ENCODE measurements at places on chromosomes 2 and 18.

- no peak for DNase-seq
Observed at GRCh38 chr2:114754907-114755563, 312.6 kb downstream of the DPP10 start.

- no peak for DNase-seq
Observed at GRCh38 chr18:59996370-59996966, 96.7 kb downstream of the PMAIP1 start.

- no peak for DNase-seq
Observed at GRCh38 chr2:75053484-75054112, 95.2 kb downstream of the POLE4 start.

DNA sequence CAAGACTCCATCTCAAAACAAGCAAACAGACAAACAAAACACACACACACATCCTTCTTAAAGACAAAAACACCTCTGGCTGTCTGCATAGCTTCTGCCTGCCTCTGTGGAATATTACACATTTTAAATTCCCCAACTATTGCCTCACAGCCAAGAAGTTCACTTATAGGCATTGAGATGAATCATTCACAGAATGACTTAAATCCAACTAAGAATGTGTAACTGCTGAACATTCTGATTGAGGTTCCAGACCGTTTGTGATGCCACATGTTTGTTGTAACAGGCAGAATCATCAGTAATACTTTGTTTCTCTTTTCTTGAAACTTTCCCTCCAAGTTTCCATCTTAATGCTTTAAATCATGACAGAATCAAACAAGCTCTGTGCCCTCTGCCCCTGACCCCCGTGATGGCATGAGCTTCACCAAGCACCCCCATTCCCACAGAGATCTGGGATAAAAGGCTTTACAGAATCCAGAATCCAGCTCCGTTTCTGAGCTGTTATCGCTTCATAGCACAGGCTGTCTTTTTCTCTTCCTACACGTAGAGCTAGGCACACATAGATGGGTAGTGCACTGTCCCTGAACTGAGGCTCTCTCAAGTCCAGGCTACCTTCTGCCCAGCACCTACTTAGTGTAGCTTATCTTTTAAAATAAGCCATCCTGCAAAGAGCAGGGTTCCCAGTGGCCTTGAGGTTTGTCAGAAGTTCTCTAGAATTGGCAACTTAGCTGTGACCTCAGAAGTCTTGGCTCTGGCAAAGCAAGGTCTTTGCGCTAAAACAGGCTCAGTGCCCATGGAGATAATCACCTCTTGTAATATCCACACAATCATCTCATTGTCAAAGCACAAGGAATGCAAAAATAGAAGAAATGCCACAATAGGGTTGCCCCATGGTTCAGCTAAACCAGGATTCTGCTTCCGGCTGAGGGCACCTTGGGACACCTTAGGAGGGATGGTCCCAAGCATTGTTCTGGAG, 32.9 kb downstream of the EPAS1 start:
- DNase-seq, result no peak

- DNase-seq, result no peak
Observed at GRCh38 chr2:203582468-203582867, 47.4 kb upstream of the RAPH1 start.

- DNase-seq, result no peak
Observed at GRCh38 chr2:12046641-12047040, 300.2 kb downstream of the LPIN1 start.

GRCh38 chr18:79542876-79543750, 136.5 kb upstream of the CTDP1 start:
- DNase-seq, result peak; percentile 70

DNA sequence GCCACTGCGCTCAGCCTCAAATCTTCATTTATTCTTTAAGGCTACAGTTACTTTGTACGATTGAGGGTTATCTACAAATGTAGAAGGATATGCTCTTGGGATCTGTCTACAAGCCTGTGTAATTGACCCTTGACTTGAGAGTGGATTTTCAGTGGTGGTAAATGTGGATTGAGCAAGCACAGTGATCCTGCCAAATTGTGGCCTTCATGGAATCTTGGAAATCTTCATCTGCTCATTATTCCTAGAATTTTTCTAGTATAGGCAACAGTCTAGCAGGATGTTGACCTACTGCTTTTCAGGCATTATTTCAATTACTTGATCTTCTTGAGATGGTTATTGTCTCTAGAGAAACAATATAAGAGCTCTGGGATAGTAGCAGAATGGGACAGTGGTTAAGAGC, 226.1 kb upstream of the REV1 start:
- DNase-seq, result no peak

- no peak for DNase-seq
Observed at GRCh38 chr2:60347781-60348180, 205.7 kb downstream of the BCL11A start.
